ENCODE measurements at places on chromosomes 16 and 17. TPM values are rescaled to one million over a fixed set of nuclear protein-coding genes. Genes with fewer than 3 reads are reported as not detected.

- DNase-seq, result no peak
Observed at GRCh38 chr17:32656886-32657285, 170.1 kb downstream of the CDK5R1 start.

DNA sequence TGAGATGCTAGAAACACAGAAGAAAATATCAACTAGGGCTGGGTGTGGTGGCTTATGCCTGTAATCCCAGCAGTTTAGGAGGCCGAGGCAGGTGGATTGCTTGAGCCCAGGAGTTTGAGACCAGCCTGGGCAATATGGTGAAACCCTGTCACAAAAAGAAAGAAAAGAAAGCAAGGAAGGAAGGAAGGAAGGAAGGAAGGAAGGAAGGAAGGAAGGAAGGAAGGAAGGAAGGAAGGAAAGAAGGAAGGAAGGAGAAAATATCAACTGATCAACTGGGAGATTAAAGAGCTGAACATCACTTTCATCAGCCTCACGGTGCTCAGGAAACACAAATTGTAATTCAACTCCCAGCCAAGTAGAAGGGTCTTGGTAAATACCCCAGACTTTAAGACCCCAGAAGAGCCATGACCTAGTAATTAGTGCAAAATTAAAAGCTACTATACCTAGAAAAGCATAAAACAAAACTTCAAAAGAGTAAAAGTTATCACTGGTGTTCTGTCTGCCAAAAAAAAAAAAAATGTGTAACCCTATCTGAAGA is 27.8 kb upstream of the SLFN13 start:
- no peak for DNase-seq

GRCh38 chr17:14760212-14760611 is 459.3 kb downstream of the HS3ST3B1 start:
- no peak for DNase-seq

The INO80E gene
- 104 TPM for total RNA-seq

The SLC38A8 gene
- not detected for total RNA-seq

The CACNG3 gene
- total RNA-seq, result not detected

Measured in neural progenitor cell (in vitro differentiated cells).